ENCODE measurements at places on chromosomes 2 and 18.

DNA sequence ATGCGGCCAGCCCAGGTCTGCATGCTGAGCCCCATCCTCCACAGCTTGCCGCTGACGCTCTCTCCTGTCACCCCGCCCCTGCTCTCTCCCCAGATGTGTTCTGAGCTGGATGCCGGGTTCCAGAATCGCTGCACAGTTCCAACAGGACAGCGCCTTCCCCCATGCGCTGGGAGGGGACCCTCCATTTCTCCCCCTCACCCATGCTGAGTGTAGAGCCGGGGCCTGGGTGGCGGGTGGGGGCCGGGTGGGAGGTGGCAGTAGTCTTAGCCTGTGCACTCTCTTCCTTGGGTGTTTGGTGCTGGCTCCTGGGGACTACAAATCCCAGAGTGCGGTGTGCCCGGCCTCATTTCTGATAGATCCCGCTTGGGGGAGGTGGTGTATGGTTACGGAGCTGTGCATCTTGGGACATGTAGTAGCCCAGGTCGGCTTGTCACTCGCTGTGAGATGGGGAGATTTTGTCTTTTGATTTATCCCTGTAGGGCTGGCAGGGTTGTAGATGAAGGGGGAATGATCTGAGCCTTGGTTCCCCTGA lies 6.8 kb downstream of the DNAJB2 start:
- DNase-seq = no peak

GRCh38 chr2:18610651-18611050 lies 21.3 kb upstream of the NT5C1B start:
- no peak for DNase-seq

GRCh38 chr2:229684942-229685562 lies 29.3 kb downstream of the DNER start:
- DNase-seq = no peak

DNA sequence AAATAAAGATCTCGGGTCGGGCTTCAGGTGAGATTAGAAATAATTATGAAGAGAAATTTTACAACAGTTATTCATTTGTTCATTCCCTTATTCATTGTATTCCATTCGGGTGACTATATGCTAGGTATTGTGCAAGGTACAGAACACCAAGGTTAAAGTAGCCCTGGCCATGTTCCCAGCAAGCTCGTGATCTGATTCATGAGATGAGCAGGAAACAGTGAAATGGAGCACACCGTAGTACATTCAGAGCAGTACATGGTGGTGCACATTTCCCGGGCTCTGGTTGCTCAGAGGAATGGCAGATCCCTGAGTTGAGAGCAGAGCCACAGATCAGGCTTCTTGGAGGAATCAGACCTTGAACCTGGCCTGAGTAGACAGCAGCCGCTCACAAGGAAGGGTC lies 87.7 kb downstream of the PRKRA start:
- no peak for DNase-seq

GRCh38 chr2:204503869-204504268 lies 41.4 kb upstream of the PARD3B start:
- DNase-seq = no peak

GRCh38 chr2:30310371-30310770 lies 79.0 kb downstream of the LBH start:
- DNase-seq = no peak

- DNase-seq = no peak
Observed at GRCh38 chr2:112959109-112959812, 18.5 kb upstream of the IL36G start.

DNA sequence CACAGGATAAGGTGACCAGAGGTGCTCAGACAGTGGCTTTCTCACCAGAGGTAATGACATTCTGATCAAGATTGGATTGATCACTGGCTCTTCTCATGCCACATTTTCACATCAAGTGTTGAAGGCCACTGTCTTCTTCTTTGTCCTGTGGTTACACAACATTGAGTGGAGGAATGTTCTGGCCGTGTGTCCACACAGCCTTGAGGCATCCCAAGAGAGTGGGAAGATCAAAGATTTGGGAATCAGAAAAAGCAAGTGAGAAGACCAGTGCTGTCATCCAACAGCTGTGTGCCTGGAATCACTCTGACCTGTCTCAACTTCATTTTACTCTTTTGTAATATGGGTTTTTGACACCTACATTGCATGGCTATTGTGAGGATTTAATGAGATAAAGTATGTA lies 67.4 kb downstream of the IL1R2 start:
- no peak for DNase-seq

- no peak for DNase-seq
Observed at GRCh38 chr18:31225668-31226067, 63.0 kb upstream of the DSC1 start.

DNA sequence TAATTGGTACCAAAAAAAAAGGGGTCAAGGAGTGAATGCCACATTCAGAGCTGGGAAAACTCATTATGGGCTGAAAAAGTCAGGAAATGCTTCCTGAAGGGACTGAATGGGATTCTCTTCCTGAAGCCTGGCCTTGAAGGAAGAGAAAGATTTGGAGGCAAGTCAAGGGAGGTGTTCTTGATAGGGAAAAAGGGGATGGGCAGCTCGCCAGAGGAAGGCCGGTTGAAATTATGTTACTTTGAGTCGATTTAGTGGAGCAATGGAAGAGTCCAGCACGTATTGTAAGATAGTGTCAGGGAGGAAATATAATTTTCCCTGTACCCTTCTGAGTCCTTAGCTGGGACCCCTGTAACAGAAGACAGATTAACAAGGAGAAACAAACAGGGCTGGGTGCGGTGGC lies 115.3 kb upstream of the STPG4 start:
- DNase-seq = no peak

GRCh38 chr2:10620481-10620880 lies 69.3 kb downstream of the NOL10 start:
- DNase-seq = no peak

DNA sequence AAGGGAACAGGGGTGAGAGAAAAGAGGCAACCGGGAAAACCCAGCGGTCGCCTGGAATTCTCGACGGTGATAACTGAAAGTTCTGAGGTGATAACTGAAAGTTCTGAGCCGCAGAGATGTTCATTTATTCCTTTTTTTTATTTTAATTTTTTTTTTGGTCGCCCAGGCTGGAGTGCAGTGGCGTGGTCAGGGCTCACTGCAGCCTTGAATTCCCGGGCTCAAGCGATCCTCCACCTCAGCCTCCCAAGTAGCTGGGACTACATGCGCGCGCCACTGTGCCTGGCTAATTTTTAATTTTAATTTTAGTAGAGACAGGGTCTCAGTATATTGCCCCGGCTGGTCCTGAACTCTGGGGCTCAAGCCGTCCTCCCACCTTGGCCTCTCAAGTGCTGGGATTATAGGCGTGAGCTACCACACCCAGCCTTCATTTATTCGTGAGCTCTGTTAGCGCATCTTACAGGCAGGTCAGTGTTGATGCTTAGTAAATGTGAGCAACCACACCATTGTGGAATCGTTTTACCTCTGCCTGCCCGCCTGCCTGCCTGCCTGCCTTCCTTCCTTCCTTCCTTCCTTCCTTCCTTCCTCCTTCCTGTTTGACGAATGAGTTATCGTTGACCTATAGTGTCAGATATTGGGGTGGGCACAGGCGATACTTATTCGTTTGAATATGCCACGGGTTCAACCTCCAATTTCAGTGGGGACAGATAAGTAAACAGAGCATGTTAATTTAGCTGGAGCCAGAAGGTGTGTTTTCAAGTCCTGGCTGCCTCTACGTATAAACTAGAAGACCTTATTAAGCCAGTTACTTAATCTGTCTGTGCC lies 557 bp upstream of the E2F6 start:
- DNase-seq = no peak

DNA sequence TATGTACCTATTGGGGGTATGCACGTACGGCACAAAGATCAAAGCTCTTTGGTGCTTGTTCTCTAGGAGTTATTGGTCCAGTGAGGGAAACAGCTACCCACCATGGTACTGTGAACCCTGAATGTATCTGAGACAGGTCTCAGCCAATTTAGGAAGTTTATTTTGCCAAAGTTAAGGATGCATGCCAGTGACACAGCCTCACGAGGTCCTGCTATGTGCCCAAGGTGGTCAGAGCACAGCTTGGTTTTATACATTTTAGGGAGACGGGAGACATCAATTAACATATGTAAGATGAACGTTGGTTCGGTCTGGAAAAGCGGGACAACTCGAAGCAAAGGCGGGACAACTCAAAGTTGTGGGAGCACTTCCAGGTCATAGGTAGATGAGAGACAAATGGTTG lies 75.8 kb downstream of the SOWAHC start:
- DNase-seq = no peak

DNA sequence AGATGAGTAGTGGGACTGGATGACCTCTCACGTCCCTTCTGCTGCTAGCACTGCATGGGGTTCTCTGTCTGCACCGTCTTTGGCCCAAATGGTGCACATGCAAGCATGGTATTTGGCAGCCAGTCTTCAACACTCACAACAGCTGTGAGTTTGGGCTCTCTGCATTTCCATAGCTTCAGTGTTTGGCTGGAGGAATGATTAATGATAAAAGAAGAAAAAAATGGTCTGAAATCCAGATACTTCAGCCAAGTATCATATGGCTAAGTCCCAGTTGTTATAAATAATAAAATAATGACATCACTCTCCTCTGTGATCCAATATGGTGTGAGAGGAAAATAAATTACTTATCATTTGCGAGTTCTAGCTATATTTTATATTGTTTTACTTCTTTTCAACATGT lies 173.3 kb downstream of the DCDC2C start:
- DNase-seq = no peak

DNA sequence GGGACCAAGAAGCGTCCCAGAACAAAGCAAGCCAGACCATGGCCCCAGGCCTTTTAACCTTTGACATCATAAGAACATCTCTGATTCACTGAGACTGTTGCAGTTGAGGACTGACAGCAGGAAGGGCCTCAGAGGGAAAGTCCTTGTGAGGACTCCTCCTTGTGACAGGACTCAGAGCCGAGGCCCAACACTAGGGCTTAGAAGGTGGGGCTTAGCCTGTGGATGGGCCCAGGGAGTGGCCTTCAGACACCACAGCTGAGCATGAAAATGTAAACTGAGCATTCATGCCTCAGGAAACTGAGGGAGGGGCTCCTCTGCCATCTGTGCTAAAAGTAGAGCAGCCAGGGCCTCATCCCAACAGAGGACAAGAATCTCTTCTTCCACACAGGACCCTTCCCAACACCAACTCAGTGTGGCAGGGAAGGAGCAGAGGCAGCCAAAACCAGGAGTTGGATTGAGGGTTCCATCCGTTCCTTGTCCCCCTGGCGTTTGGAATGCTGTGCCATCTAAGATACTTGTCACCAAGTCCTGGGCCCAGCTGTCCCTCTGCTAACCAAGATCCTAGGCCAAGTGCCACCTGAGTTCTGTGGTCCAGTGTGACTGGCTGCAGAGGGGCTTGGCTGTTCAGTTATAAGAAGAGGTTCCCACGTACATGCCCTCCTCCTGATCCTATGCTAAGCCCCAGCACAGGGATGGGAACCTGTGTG lies 37.5 kb upstream of the CAB39 start:
- no peak for DNase-seq

DNA sequence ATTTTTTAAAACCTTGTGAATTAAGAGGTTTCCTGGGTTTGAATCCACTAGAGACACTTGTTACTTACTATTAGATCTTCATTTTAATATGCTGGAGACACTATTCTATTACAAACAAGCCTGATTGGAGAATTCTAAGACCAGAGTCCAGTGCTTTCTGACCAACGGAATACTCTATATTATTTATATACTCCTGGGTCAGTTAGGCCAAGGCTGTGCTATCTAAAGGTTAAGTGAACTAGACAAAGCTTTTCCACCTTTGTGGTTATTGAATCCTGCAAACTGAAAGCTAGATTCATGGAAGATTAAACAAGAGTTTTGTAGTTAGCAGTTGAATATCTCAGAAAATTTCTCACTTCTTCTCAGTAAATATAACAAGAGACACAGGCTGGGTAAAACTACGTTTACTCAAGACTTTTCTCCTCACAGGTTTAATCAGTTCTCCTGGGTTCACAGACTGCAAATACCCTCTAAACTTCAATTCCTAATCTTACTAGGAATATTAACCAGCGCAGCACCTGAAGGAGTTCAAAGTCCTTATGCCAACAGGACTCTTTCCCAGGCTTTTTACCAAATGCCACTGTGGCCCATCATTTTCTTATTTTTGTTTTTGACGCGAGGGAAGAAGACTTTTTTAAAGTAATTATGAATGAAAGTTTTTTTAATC lies 66.4 kb downstream of the COL4A4 start:
- no peak for DNase-seq

DNA sequence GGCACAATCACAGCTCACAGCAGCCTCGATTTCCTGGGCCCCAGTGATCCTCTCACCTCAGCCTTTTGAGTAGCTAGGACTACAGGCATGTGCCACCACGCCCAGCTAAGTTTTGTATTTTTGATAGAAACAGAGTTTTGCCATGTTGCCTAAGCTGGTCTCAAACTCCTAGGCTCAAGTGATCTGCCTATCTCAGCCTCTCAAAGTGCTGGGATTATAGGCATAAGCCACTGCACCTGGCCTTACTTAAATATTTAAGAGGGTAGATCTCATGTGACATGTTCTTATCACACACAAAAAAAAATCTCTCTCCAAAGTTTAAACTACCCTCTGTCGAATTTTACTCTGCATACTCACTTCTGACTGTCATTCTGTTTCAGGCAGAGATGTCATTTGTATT lies 75.4 kb upstream of the CHRNA1 start:
- no peak for DNase-seq

DNA sequence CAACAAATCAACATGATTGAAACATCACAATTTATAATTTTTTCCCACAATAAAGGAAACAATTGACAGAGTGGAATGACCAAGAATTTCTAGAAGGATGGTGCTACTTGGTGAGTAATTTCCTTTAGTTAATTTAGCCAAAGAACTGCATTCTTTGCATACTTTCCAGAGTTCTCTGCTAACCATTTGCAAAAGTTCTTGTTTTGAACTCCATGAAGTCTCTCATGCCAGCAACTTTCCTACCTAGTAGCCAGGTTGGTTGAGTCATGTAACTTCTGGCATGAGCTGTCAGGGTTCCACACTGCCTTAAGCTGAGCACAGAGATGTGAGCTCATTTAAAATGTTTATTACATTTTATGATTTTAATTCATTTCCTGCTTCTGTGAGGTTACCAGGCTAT lies 539.6 kb downstream of the PID1 start:
- DNase-seq = no peak

DNA sequence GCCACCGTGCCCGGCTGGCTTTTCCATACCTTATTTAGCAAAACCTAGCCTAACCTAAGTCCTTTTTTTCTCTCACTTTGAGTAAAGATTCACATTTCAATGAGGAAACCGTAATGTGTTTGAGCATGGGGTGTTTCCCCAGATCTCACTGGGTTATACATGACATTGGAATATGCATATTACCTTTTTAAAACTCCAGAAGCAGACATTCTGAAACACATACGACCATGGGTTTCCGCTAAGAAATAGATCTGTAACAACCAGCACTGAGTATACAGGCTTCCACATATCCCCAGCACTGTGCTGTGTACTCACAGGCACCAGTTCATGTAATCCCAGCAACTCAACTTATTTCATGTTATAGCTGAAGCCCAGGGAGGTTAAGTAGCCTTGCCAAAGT lies 41.0 kb upstream of the FOSL2 start:
- no peak for DNase-seq

All from GM12891 (cell line).